ENCODE measurements at places on chromosomes 12 and 14.
A peak's percentile ranks its signal among the peaks of the same experiment; 100 is the strongest.

GRCh38 chr12:51955702-51956101 is 4.2 kb downstream of the ACVR1B start:
- no peak for DNase-seq

DNA sequence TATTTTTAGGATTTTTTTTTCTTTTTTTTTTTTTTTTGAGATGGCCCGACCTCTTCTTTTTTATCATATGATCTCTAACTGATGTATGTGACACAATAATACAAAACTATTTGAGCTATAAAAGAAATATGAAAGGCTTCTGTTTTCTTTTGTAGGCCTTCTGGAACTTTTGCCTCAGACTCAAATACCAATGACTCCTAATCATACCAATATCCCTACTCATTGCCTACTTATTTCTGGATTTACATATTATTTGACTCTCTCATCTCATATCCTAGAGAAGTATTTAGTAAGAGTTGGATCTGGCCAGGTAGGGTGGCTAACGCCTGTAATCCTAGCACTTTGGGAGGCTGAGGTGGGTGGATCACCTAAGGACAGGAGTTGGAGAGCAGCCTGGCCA is 12.7 kb upstream of the WDR89 start:
- no peak for DNase-seq

DNA sequence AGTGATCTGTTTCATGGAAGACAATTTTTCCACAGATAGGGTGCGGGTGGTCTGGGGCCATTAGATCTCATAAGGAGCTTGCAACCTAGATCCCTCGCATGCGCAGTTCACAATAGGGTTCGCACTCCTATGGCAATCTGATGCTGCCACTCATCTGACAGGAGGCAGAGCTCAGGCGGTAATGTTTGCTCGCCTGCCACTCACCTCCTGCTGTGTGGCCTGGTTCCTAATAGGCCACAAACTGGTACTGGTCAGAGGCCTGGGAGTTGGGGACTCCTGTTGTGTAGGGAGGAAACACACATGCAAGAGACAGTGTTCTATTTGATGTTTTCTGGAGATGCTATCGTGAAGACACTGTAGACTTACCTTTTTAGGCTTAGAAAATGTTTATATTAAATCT is 77.0 kb upstream of the FGD4 start:
- no peak for DNase-seq

- DNase-seq, result no peak
Observed at GRCh38 chr12:108833355-108833733, 24.0 kb downstream of the SSH1 start.

- no peak for DNase-seq
Observed at GRCh38 chr14:99781091-99781490, 12.1 kb upstream of the EML1 start.

DNA sequence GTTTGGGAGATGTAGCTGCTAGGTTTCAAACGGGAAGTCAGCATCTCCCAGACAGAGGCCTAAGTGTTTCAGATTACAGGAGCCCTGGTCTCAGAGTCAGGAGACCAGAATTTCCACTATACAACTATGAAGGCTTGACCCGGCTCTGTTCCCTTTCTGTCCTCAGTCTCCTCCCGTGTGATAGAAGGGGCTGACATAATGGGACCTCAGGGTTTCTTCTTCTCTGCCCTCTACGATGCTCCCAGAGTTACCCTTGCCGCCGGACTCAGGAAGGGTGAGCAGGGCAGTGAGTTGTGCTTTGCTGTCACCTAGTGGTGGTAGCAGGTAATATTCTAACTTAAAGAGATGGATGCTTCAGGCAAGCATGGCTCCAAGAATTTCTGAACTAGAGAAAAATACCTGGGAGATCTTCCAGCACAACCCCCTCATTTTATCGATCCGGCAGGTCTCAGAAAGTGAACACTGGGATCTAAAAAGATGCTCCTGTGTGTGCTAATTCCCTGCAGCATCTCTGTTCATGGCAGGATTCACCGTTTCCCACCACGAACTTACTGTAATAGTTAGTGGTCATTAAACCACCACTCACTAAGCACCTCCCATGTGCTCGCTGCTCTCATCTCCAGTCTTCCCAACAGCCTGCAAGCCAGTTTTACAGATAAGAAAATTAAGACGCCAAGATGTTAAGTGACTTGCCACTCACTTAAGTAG is 84.4 kb downstream of the VWF start:
- DNase-seq, result peak; percentile 15

- no peak for DNase-seq
Observed at GRCh38 chr14:84535976-84536375, 994.0 kb upstream of the FLRT2 start.

- no peak for DNase-seq
Observed at GRCh38 chr14:73747379-73748211, 33.4 kb upstream of the PNMA1 start.

DNA sequence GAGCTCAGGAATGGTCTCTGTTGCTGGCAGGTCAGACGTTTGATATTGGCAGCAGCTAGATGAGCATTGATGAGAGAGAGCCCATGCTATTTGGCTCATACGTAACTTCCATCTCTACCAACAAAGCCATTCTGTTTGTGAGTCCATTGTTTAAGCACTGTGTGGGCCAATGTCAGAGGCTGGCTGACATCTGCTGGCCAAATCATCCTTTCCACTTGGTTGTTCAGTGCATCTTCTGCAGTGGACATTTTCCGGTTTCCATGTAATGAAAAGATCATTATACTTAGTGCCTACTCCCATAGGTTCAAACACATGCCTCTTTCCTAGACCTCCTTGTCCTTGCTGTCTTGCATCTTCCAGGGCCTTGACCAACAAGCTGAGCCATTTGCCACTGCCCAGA is 59.2 kb downstream of the IFT81 start:
- no peak for DNase-seq

DNA sequence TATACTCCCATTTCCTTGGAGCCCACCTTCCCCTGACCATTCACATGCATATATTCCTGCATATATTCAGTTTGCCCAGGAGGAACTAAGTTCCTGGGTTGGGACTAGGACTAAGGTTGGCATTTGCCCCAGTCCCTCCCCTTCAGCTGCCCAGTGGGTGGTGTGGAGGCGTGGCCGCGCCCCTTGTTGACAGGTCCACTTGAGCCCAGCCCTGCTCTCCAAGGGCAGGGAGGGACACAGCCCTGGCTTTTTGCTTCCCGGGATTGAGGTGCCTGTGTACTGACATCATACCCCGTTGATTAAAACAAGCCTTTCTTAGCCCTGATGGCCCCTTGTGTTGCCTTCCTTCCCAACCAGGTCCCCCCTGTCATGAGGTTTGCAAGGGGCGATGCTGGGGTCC is 7.3 kb downstream of the ERBB3 start:
- DNase-seq, result no peak

DNA sequence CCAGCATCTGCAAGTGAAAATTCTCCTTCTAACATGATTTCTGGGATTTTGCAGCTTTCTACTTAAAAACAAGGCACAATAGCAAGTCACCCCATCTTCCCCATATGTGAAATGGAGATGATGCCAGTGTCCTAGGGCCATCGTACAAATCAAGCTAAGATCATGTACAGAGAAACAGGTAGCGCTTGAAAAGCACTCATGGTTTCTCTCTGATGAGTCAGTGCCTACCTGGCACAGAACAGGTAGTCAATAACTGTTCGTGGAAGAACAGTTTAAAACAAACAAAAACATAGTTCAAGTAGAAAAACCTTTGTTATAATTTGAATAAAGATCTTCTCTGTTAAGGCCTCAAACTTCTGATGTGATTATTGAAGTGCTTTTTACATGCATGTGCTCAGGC is 46.9 kb downstream of the RAD52 start:
- no peak for DNase-seq

GRCh38 chr14:52015411-52016030 is 26.2 kb downstream of the RTRAF start:
- no peak for DNase-seq

DNA sequence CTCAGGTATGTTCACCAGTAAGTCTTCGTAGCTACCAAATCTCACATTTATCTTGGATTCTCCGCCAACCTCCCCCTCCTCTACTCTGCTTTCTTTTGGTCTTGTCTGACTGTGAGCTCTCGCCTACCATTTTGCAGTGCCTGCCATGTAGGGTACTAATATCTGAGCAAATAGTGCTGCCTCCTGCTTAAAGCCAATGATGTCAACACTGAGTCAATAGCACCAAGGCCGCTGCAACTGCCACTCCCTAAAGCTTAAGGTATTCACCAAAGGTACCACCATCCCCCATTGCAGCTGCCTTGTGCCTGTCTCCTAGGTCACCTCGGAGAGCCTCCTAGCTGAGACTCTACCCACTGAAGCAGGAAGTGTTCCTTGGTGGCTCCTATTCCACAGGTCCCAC is 114.8 kb upstream of the FUT8 start:
- no peak for DNase-seq

GRCh38 chr12:50188875-50189575 is 21.9 kb upstream of the CERS5 start:
- no peak for DNase-seq

DNA sequence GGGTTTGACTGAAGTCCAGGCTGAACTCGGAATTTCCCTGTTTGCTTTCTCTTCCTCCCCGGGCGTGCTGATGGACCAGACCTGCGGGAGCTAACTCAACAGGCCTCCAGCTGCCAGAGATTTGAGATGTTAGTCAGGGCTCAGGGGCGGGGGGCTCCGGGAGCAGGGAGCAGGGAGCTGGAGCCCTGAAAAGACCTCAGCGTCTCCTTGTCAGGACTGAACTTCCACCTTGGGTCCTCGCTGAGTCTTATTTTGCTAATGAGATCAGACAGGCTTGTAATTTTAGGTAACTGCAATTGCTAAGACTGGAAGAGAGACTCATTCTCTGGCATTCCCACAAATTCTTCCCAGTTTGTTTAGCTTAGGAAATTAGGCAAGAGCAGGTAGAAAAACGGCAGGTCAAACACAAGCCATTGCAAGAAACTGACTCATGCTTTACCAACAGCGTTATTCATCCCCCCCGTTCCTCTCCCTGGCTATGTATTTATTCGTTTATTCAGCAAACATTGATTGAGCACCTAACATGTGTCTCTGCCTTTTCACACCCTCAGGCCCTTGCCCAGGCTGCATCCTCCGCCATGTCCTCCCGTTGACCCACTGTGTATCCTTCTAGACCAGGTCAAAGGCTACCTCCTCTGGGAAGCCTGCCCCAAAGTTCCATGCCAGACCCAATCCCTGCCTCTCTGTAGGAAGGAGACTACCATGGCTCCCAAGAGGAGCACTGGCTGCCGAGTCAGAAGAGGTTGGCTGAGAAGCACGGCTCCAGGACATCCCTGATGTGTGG is 80.4 kb upstream of the DIO3 start:
- DNase-seq, result no peak

DNA sequence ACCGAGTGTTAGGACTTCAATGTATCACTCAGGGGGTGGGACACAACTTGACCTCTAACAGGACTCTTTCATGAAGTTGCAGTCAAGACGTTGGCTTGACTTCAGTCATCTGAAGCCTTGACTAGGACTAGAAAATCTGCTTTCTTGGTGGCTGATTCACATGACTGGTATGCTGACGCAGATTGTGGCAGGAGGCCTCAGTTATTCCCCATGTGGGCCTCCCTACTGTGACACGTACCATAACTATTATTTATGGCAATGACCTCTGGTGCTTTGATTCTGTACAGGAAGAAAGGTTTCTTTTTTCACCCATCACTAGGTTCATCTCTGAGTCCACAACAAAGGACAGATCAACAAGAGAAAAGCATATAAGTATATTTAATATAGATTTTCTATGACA is 270.4 kb downstream of the NEDD1 start:
- DNase-seq, result no peak

DNA sequence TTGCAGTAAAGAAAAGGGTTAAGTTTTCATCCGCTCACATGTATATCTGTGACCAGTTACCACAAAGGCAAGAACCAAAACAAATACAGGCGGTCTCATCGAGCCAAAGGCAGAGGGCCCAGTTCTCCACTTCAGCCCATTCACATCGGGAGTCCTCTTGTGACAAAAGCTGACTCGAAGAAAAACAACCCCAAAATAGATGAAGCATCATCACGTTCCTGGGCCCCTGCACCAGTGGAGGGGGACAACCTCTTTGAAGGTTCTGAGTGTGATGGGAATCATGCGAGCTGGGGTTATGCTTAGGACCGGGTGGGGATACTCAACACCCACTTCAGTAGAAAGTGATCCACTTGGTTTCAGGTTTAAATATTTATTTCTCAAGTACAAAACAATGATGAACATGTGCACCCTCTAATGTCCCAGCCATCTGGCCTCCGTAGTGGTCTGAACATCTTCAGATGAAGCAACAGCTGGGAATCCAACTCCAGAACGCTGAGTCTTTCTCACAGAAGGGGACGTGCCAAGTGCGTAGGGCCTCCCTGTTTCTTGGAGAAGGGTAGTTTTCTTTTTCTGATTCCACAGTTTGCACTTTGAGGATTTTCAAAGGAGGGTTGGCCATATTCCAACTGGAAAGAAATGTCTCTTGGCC is 8.4 kb downstream of the GSC start:
- no peak for DNase-seq

DNA sequence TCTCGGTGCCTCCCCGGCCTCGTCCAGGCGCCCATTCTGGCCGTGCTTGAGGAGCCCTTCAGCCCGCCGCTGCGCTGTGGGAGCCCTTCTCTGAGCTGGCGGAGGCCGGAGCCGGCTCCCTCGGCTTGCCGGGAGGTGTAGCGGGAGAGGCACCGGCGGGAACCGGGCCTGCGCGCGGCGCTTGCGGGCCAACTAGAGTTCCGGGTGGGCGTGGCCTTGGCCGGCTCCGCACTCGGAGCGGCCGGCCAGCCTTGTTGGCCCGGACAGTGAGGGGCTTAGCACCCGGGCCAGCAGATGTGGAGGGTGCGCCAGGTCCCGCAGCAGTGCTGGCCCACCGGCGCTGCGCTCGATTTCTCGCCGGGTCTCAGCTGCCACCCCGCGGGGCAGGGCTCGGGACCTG is 168.7 kb upstream of the RPL10L start:
- no peak for DNase-seq

- no peak for DNase-seq
Observed at GRCh38 chr12:123421314-123421713, 15.2 kb downstream of the RILPL2 start.

GRCh38 chr12:1047898-1048660 is 57.1 kb downstream of the ERC1 start:
- DNase-seq, result no peak

- DNase-seq, result no peak
Observed at GRCh38 chr12:124726596-124727263, 136.9 kb downstream of the SCARB1 start.

DNA sequence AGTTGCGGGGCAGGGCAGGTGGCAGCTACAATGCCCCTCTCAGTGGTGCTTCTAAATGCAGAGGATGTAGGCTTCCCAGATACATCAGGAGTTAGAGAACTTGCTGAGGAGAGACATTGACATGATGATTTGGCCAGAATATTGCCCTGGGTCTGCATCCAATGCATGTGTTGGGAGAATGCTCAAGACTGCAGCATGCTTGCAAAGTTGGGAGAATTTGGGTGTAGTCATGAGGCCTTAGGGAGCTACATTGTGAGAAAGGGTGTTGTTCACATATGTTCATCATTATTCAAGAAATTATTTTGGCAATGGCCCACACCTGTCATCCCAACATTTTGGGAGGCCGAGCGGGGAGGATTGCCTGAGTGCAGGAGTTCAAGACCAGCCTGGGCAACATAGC is 149.9 kb downstream of the SAMD4A start:
- DNase-seq, result no peak

Data from T-helper 17 cell (primary cell).